ENCODE measurements at places on chromosomes 16 and 17.
A peak's percentile ranks its signal among the peaks of the same experiment; 100 is the strongest.

DNA sequence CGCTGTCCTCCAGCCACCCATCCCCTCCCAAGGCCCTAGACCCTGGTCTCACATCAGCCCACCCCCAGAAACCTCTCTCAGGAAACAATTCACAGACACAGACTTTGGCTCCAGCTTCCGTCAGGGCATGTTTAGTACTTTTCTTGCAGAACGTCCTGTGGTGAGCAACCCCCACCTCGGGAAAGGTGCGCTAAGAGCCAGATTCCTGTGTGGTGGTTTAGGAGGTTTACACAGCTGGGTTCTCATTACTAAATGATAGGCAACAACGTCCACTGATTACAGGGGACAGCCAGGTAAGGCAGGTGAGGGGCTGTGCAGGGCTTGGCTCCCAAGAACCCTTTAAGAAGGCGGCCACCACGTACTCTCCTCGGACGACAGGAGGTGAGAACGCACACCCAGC is 29.3 kb downstream of the KIFC3 start:
- peak; percentile 46 for DNase-seq
- no peaks in the 10 kb centered on the region for H3K27me3 ChIP-seq
- H3K4me3 ChIP-seq, result no peak overlapping the region
- H3K4me1 ChIP-seq, result peaks cover 36% of the 10 kb centered on the region
- peaks cover 12% of the 10 kb centered on the region for H3K36me3 ChIP-seq

DNA sequence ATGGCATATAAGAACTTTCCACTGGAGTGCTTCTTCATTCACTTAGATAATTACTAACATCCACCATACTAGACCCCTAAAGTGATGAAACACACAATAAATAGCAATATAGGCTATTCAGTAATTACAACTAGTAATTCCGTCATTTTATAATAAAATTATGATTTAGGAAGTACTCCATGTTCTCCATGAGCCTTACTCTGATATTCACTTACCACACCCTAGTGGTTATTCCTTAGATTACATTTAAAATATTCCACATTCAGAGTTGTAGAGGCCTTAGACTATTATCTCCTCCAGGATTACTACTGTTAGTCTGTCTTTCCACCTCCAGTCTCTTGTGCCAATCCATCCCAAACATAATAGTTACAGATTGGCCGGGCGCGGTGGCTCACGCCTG is 62.4 kb downstream of the STH start:
- H3K4me3 ChIP-seq, result no peak overlapping the region
- peaks cover 68% of the 10 kb centered on the region for H3K4me1 ChIP-seq
- no peak overlapping the region for H3K27ac ChIP-seq
- H3K36me3 ChIP-seq, result peaks cover 10% of the 10 kb centered on the region

GRCh38 chr16:67158637-67159600 is 790 bp downstream of the TRADD start:
- H3K36me3 ChIP-seq, result no peaks in the 10 kb centered on the region
- H3K4me1 ChIP-seq, result peaks cover 61% of the 10 kb centered on the region
- peak overlapping the region; percentile 88 for H3K27ac ChIP-seq
- H3K27me3 ChIP-seq, result no peaks in the 10 kb centered on the region
- peak overlapping the region; percentile 60 for H3K4me3 ChIP-seq

DNA sequence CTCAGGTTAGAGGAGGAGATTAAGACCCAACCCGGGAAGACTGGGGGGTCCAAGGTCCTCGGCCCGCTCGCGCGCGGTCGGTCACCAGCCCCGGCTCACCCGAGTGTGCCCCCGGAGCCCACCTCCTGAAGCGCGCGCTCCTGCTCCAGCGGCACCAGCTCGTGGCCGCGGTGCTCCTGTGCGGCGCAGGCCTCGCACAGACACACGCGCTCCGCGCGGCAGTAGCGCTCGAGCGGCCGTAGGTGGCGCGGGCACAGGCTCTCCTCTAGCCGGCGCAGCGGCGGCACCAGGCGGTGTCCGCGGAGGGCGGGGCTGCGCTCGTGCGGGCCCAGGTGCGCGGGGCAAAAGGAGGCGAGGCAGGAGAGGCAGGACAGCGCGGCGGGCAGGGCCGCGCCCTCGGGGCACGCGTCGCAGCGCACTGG is 618 bp downstream of the TRIM47 start:
- peak; percentile 86 for DNase-seq
- H3K27me3 ChIP-seq, result no peaks in the 10 kb centered on the region
- H3K4me1 ChIP-seq, result peaks cover 45% of the 10 kb centered on the region
- H3K4me3 ChIP-seq, result peak overlapping the region; percentile 27

DNA sequence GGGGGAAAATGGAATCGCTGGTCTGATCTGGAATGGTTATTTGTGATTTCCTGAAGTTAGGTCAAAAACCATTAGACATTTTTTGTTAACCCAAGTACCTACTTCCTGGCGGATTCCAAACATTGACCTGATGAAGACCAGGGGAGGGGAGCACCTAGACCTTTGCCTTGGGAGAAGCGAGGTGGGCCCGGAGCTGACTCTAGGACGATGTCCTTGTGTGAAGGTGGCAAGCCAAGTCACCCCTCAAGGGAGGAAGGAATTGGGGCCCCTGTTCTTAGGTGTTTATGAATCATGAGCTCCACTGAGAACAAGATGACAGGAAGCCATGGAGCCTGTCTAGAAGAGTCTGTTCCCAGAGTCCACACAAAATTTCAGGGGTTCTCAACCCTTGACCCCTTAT is 204.9 kb upstream of the FOXF1 start:
- no peaks in the 10 kb centered on the region for H3K27me3 ChIP-seq
- no peaks in the 10 kb centered on the region for H3K4me1 ChIP-seq
- H3K4me3 ChIP-seq, result no peak overlapping the region
- no peak for DNase-seq
- H3K27ac ChIP-seq, result no peak overlapping the region
- no peaks in the 10 kb centered on the region for H3K36me3 ChIP-seq

GRCh38 chr16:57619133-57619605 is 9.3 kb upstream of the ADGRG1 start:
- no peak for DNase-seq
- H3K27ac ChIP-seq, result peak overlapping the region; percentile 93
- peaks cover 64% of the 10 kb centered on the region for H3K4me1 ChIP-seq
- H3K4me3 ChIP-seq, result no peak overlapping the region
- no peaks in the 10 kb centered on the region for H3K27me3 ChIP-seq

- H3K27ac ChIP-seq, result peak within 1 kb of the TSS; percentile 58
- no peaks in the 10 kb centered on the region for H3K27me3 ChIP-seq
- H3K4me1 ChIP-seq, result peaks cover 42% of the 10 kb centered on the region
- H3K4me3 ChIP-seq, result peak within 1 kb of the TSS; percentile 18
These were observed at the start of gene ZCCHC14 for GRCh38 chr16:87492721-87493607. TSS of gene ZCCHC14 (minus strand) at chr16:87493024. CDS start at chr16:87492238, 786 bp downstream.

- no peaks in the 10 kb centered on the region for H3K27me3 ChIP-seq
- no peak for DNase-seq
- H3K4me3 ChIP-seq, result no peak overlapping the region
- no peaks in the 10 kb centered on the region for H3K4me1 ChIP-seq
- no peak overlapping the region for H3K27ac ChIP-seq
These were observed 225.3 kb downstream of the WWOX start for GRCh38 chr16:78324649-78325285.

DNA sequence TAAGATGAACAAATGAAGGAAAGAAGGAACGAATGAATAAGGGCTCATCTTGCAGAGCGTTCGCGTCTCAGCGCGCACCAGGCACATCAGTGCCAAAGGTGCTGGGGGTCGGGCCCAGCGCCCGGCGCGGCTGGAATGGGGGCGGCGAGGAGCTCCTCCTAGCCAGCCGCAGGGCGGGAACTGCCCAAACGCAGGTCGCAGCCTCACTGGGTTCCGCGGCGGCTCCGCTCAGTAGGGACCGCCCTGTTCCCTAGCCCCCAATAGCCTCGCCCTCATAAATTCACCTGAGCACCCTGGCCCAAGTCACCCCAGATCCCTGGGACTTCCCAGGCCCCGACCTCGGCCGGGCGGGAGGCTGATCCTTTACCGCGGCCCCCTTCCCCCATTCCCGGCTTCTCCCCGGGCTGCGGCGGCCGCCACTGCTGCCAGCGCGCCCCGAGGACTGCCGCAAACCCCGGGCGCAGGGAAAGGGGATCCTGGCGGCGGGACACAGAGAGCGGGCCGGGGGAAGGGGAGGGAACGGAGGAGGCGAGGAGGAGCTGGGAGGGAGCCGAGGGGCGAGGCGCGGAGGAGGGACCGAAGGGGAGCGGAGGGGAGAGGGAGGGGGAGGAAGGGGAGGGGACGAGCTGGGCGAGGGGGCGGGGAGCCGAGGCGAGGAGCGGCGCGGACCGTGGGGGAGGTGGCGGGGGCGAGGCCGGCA is 377 bp upstream of the CRHR1 start:
- peak overlapping the region; percentile 28 for H3K4me3 ChIP-seq
- DNase-seq, result no peak
- no peak overlapping the region for H3K27ac ChIP-seq
- no peaks in the 10 kb centered on the region for H3K27me3 ChIP-seq

DNA sequence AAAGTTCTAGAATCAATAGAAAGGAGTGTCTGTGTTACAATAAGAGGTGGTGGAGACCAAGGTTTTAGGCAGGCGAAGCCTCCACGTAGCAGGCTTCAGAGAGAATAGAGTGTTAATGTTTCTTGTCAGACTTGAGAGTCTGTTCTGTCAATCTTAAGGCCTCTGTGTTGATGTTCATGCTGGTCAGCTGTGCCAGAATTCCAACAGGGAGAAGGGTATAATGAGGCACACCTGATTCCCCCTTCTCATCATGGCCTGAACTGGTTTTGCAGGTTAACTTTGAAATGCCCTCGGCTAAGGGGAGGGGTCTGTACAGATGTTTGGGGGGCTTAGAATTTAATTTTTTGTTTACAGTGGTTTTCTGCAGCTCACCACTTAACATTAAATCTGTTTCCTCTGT is 46.0 kb downstream of the RNF112 start:
- no peak overlapping the region for H3K27ac ChIP-seq
- H3K27me3 ChIP-seq, result no peaks in the 10 kb centered on the region
- H3K36me3 ChIP-seq, result no peaks in the 10 kb centered on the region
- H3K4me3 ChIP-seq, result no peak overlapping the region
- no peaks in the 10 kb centered on the region for H3K4me1 ChIP-seq

- DNase-seq, result no peak
- H3K27me3 ChIP-seq, result no peaks in the 10 kb centered on the region
- H3K27ac ChIP-seq, result no peak overlapping the region
- no peaks in the 10 kb centered on the region for H3K36me3 ChIP-seq
- peaks cover 19% of the 10 kb centered on the region for H3K4me1 ChIP-seq
These were observed 11.6 kb upstream of the DRC7 start for GRCh38 chr16:57682809-57683635.

- no peaks in the 10 kb centered on the region for H3K36me3 ChIP-seq
- H3K27me3 ChIP-seq, result no peaks in the 10 kb centered on the region
- DNase-seq, result no peak
- H3K4me1 ChIP-seq, result peaks cover 12% of the 10 kb centered on the region
- no peak overlapping the region for H3K27ac ChIP-seq
- H3K4me3 ChIP-seq, result no peak overlapping the region
These were observed 28.2 kb downstream of the USP31 start for GRCh38 chr16:23121024-23121423.

GRCh38 chr17:81018044-81018802 is 16.7 kb upstream of the BAIAP2 start:
- H3K27ac ChIP-seq, result no peak overlapping the region
- H3K4me3 ChIP-seq, result no peak overlapping the region
- no peaks in the 10 kb centered on the region for H3K4me1 ChIP-seq
- H3K27me3 ChIP-seq, result no peaks in the 10 kb centered on the region
- H3K36me3 ChIP-seq, result no peaks in the 10 kb centered on the region

GRCh38 chr16:11955713-11956123 is 9.3 kb upstream of the TNFRSF17 start:
- no peak overlapping the region for H3K27ac ChIP-seq
- no peak for DNase-seq
- no peaks in the 10 kb centered on the region for H3K27me3 ChIP-seq
- no peak overlapping the region for H3K4me3 ChIP-seq
- H3K4me1 ChIP-seq, result no peaks in the 10 kb centered on the region
- H3K36me3 ChIP-seq, result no peaks in the 10 kb centered on the region

DNA sequence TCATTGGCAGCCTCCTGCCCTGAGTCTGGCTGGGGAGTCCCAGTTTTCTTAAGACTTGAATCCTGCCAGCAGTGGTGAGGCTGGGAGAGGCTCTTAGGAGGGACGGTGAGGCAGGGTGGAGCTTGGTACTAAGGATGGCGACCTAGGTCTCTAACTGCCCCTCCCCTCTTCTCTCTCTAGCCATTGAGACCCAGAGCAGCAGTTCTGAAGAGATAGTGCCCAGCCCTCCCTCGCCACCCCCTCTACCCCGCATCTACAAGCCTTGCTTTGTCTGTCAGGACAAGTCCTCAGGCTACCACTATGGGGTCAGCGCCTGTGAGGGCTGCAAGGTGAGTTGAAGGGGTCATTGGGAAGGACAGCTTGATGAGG is 16.4 kb downstream of the GJD3 start:
- no peaks in the 10 kb centered on the region for H3K36me3 ChIP-seq
- no peaks in the 10 kb centered on the region for H3K27me3 ChIP-seq

GRCh38 chr16:51442141-51442870 is 291.2 kb upstream of the SALL1 start:
- DNase-seq, result no peak
- H3K36me3 ChIP-seq, result no peaks in the 10 kb centered on the region
- no peaks in the 10 kb centered on the region for H3K4me1 ChIP-seq

GRCh38 chr17:63407741-63408330 is 38.3 kb downstream of the CYB561 start:
- H3K27me3 ChIP-seq, result no peaks in the 10 kb centered on the region
- no peaks in the 10 kb centered on the region for H3K36me3 ChIP-seq
- no peaks in the 10 kb centered on the region for H3K4me1 ChIP-seq
- DNase-seq, result no peak
- no peak overlapping the region for H3K27ac ChIP-seq

DNA sequence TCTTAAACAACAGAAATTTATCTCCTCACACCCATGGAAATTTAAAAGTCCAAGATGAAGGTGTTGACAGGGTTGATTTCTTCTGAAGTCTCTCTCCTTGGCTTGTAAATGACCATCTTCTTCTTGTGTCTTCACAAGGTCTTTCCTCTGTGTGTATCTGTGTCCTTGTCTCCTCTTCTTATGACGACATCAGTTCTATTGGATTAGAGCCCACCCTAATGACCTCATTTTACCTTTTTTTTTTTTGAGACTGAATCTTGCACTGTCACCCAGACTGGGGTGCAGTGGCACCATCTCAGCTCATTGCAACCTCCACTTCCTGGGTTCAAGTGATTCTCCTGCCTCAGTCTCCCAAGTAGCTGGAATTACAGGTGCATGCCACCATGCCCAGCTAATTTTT is 429.0 kb upstream of the CDH5 start:
- no peaks in the 10 kb centered on the region for H3K36me3 ChIP-seq
- no peak for DNase-seq
- H3K4me3 ChIP-seq, result no peak overlapping the region
- H3K4me1 ChIP-seq, result no peaks in the 10 kb centered on the region
- no peaks in the 10 kb centered on the region for H3K27me3 ChIP-seq
- H3K27ac ChIP-seq, result no peak overlapping the region

DNA sequence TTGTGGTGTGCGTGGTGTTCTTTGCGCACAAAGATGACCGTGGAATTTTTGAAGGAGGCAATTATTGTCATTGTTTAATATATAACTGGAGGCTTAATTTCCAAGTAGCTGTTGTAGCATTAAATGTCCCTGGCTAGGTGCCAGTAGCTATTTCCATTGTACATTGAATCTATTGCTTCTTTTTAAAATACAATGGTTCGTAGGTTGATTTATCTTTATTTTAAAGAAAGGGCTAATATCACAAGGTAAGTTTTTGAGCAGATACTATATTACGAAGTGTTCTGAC is 127.1 kb downstream of the RPTOR start:
- H3K4me1 ChIP-seq, result peaks cover 13% of the 10 kb centered on the region
- H3K27ac ChIP-seq, result no peak overlapping the region
- no peak overlapping the region for H3K4me3 ChIP-seq
- H3K36me3 ChIP-seq, result no peaks in the 10 kb centered on the region
- DNase-seq, result no peak
- no peaks in the 10 kb centered on the region for H3K27me3 ChIP-seq

- no peak for DNase-seq
- no peak overlapping the region for H3K4me3 ChIP-seq
- H3K27ac ChIP-seq, result no peak overlapping the region
- H3K27me3 ChIP-seq, result no peaks in the 10 kb centered on the region
These were observed 315.2 kb downstream of the FOXL1 start for GRCh38 chr16:86893506-86893905.
